CD4-positive, alpha-beta T cell (primary cell): ENCODE measurements at places on chromosomes 11 and 22. TPM values are rescaled to one million over a fixed set of nuclear protein-coding genes. Genes with fewer than 3 reads are reported as not detected.

Gene KRTAP5-8
- total RNA-seq = not detected

Gene TMEM41B
- total RNA-seq = 41.4 TPM

Gene RAB39A
- total RNA-seq = not detected

GRCh38 chr11:74683279-74683871, 47.9 kb downstream of the CHRDL2 start:
- DNase-seq = no peak

- no peak for DNase-seq
These were observed 21.3 kb downstream of the KRTAP5-6 start for GRCh38 chr11:1718326-1718725.

DNA sequence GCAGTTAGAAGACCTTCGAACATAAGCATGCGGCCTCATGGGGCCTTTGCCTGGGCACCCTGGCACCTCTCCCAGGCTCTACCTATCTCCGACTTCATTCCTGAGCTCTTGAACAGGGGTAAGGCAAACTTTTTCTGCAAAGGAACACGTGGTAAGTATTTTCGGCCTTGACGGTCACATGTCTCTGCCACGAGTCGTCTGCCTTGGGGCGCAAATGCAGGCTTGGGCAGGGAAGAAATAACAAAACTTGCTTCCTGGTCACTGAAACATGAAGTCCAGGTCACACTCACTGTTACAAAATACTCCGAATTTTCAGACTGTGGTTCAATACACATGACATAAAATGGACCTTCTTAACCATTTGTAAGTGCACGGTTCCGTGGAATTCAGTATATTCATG, 3.4 kb upstream of the ASCL2 start:
- no peak for DNase-seq

Gene GRIA4
- not detected for total RNA-seq

DNA sequence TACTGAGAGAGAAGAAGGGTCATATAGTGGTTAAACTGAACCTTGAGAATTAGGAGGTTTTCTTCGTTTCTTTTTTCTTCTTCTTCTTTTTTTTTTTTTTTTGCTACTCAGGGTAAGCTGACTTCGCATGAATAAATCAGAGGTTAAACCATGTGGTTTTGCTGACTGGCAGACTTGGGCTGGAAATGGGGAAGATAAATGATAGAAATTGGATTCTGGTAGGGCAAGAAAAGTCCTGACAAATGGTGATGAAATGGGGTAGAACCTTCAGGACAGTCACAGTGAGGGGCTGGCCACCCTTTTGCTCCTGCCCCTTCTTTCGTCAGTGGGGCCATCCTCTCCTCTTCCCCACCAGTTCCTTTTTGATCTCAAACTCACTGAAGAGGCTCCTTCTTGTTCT, 1.6 kb upstream of the SWAP70 start:
- DNase-seq = no peak

GRCh38 chr11:65654375-65655349, 8.1 kb downstream of the RELA start:
- peak; percentile 5 for DNase-seq

DNA sequence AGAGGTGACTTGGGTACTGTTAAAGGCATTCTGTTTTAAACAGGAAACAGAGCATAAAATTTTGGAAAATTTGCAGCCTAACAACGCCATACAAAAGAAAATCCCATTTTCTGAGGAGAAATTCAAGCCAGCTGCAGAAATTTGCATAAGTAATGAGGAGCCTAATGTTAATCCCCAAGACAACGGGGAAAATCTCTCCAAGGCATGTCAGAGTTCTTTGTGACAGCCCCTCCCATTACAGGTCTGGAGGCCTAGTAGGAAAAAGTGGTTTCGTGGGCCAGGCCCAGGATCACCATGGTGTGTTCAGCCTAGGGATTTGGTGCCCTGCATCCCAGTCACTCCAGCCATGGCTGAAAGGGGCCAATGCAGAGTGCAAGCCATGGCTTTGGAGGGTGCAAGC, 1333.1 kb upstream of the TENM4 start:
- no peak for DNase-seq

Gene CFAP300
- total RNA-seq = not detected
